ENCODE measurements at places on chromosomes 2 and 18. TPM values are rescaled to one million over a fixed set of nuclear protein-coding genes. Genes with fewer than 3 reads are reported as not detected.

DNA sequence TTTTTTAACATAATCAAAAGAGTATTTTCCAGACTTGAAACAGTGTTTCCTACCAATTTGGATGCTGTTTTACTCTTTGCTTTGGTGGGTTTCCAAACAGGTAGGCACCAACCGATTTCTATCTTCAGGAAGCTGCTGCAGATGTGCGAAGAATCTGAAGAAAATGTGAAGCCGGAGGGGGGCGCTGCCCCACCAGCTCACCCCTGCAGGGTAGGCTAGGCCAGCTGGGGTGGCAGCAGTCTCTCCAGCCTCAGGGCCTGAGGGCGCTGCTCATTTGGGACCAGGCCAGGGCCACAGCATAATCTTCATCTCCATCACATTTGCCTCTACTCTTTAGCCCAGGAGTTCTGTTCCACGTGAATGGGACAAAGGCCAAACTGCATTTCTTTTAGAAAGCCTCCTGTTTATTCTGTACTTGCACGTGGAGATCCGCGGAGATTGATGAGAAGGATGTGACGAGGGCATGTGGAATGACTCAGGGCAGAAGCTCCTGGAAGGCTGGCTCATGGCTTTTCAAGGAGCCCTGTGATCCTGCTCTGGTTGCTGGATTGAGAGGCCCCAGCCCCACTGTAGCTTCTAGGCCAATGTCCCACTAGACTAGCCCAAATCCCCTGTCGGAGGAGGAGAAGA lies 84.2 kb upstream of the FAM136A start:
- DNase-seq: no peak

GRCh38 chr2:130736487-130736886 lies 7.6 kb downstream of the GPR148 start:
- DNase-seq: no peak

The G6PC2 gene
- total RNA-seq: not detected

- DNase-seq: no peak
These were observed 13.2 kb downstream of the CNNM4 start for GRCh38 chr2:96773922-96774321.

The ATIC gene
- 33.6 TPM for total RNA-seq

- DNase-seq: peak; percentile 65
These were observed 127.5 kb upstream of the MMADHC start for GRCh38 chr2:149715005-149715592.

GRCh38 chr2:210667711-210668110 lies 111.3 kb downstream of the CPS1 start:
- DNase-seq: no peak

DNA sequence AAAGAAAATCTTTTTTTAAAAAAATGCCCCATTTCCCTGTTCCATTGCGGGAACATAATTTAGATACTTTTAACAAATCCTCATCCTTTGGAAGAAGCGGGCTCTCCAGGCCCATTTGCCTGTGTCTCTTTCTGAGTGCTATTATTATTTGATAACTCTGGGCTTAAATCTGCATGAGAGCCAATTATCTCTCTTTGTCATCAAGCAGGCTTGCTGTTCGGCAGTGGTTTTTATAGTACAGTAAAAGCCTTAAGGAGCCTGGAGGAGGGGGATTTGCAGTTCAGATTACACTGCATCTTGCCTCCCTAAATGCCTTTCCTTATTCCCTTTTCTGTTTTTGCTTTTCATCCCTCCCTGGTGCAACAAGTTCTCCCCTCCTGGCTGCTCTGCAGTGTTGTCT lies 50.6 kb downstream of the CELF4 start:
- DNase-seq: no peak

DNA sequence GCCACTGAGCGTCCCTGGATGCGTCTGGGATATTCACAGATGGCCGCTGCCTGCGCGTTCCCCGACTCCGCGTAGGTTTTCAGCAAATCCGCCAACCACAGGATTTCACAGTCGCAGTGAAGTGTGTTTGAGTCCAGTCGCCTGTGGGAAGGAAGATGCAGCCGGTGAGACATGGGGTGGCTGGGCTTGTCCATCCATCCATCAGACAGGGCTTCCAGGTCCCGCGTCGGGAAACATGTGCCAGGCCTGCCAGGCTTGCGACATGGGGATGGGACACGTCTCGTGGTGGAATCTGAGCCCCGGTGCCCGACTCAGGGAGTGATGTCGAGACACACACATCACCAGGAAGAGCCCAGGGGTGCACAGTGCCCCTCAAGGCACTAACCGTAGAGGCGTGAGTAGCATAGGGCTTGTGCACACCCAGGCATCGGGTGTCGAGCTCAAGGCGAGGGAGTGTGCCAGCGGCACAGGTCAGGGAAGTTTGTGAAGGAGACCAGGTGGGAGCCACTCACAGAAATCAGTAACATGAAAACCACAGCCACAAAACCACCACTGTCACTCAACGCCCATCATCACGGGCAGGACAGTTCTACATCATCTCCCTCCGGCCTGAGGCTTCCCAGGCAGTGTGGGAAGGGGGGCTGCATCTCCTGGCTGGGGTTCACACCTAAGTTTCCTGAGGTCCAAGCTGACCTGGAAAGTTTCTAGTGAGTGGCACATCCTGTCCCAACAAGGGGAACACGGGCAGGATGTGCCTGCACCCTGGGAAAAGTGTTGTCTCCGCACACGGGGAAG lies 63.9 kb downstream of the PXDN start:
- no peak for DNase-seq

DNA sequence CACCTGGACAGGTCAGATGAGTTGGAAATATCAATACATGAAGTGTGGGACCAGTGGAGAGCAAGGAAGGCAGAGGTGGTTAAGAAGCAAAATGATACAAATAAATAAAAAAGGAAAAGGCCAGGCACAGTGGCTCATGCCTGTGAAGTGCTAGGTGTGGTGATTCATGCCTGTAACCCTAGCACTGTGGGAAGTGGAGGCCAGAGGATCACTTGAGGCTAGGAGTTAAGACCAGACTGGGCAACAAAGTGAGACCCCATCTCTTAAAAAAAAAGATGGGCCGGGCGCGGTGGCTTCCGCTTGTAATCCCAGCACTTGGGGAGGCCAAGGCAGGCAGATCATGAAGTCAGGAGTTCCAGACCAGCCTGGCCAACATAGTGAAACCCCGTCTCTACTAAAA lies 2.9 kb downstream of the STON1 start:
- DNase-seq: no peak

GRCh38 chr2:42913280-42913878 lies 121.0 kb upstream of the HAAO start:
- peak; percentile 92 for DNase-seq

GRCh38 chr2:178479758-178480226 lies 465 bp upstream of the PLEKHA3 start:
- no peak for DNase-seq

DNA sequence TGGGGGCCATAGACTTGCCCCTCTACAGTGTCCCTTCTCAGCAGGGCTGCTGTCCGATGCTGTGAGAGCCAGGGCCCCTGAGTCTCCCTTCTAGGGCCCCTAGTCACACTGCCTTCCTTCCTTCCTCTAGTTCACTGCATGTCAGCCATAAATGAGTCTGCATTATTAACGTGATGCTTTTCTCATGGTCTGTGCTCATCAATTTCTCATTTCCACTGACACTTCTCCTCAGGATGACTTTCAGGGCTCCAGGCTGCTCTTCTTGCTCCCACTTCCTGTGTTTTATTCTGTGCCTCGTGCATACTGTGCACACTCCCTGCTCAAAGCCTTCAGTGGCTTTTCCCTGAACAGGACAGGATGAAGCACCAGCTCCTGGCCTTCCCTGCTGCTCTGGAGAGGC lies 146.5 kb downstream of the FAM210A start:
- DNase-seq: no peak

DNA sequence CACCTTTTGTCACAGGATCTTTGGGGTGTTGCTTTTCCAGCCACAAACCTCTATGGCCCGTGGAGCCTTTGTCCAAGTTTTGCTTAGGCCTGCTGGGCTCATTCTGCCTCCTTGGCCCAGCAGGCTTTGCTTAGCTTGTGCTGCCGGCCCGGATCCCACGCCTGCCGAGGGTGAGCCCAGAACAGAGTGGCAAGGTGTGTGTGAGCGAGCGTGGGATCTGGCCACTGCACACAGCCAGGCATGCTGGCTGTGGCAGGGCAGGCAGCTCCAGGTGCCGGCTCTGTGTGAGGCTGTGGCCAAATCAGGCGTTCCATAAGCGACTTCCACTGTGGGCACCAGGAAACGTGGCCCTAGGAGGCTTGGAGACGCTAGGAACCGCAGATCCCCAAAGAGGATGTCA lies 97.5 kb downstream of the ATP9B start:
- DNase-seq: no peak

- no peak for DNase-seq
These were observed 52.8 kb downstream of the WIPF1 start for GRCh38 chr2:174544802-174545201.

DNA sequence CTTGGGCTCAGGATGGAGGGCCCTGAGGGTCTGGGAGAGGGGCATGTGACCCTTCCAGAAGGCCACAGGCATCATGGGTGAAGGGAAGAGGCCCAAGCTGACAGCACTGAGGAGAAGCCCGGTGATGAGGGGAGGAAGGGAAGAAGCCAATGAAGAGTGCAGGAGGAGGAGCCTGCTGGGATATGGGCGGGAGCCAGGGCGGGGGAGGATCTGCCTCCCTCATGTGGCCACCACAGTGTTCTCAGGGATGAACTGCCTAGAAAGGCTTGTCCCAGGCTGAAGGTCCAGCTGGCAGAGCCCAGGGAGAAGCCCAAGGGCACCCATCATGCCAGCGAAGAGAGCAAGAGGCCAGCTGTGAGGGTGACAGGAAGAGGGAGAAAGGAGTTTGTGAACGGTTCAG lies 24.6 kb upstream of the PLB1 start:
- DNase-seq: no peak

The CPLX4 gene
- total RNA-seq: not detected

GRCh38 chr2:25215948-25216679 lies 47.7 kb upstream of the POMC start:
- DNase-seq: peak; percentile 53

The TOGARAM2 gene
- 0.19 TPM for total RNA-seq

DNA sequence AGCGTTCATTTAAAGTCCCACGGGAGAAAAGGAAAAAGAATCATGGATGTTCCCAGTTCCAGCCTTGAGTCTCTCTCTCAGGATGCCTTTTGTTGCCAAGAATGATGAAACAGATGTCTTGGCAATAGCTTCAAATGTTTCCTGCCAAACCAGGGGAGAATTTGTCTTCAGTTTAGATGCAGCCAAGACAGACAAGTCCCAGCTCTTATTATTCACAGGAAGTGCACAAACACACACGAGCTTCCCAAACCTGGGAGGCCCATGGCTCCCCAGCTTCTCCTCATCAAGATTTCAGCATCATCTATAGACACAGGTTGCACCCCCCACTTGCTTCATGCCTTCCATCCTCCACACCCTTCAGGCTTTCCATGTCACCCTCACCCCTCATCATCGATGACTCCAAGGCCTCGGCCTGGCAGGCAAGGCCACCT lies 45.9 kb downstream of the HS1BP3 start:
- peak; percentile 87 for DNase-seq

DNA sequence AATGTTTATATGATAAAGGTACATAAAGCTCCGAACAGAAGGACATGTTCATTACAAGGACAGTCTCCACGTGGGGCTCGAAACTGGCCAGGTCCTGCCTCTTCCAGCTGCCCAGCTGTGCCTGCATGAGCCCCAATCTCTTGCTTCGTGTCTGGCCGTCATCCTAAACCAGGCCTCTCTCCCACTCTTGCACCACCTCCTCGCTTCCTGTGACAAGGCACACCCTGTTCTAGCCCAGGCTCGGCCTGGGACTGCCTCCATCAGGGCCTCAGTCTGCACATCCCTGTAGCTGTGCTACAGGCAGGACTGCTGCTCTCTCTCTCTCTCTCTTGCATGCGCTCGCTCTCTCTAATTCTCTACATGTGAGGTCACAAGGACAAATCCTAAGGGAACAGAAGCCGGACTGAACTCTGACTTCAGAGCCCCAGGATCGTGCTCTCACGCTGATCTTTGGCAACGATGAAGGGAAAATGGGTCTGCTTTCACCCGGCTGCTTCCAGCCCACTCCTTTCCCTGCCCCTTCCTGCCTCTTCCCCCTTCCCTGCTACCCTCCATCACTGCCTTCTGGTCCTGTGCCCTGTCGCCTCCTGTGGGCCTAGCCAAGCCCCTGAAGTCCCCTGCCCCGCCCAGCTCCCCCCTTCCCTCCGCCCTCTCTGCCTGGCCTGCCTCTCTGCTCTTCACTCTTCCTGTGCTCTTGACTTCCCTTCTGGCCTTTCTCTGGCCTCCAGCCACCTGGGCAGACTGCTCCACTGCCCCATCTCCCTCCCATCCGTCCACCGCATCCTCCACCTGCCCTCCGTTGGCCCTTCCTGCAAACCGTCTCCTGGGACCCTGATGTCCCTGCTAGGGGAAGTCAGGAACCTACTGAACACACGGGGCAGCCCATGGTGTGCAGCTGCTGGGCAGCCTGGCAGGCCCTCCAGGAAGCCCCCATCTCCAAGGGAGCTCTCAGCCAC lies 7.8 kb upstream of the GPR55 start:
- DNase-seq: no peak

DNA sequence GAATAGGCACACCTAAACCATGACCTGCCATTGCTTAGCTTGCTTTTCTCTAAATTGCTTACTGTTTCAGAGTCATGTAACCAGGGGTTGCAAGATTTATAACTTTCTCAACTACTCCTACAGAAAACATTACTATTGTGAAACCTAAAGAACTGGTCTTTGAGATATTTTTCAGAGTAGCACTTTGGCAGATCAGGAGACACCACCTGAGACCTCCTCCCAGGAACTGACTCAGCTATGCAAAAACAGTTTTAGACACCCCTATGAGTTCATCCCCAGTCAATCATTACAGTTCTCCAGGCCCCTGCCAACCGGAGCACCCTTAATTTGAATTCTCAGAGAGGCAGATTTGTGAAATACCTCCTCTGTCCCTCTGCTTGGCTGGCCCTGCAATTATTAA lies 80.3 kb downstream of the MBOAT2 start:
- no peak for DNase-seq

DNA sequence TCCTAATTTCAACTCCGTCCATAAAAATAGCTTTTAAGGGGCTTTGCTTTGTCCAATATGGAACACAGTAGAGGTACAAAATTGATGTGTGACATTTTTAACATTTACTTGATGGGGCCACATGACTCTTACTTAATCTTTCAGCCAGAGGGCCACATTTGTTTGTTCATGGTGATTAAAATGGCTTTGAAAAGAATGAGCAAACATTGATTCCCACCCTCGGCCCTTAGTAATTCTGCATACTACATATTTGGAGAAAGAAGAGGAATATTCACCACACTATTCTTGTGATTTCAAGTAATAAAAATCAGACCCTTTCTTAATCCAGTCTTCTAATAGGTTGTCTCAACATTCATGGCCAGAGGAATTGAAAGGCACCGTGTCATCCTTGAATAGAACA lies 17.5 kb downstream of the ARPC2 start:
- no peak for DNase-seq

The GNLY gene
- total RNA-seq: not detected

The DNAJC10 gene
- 132 TPM for total RNA-seq
